CD4-positive, alpha-beta T cell treated with Interleukin-1 beta for 1 hour (primary cell): ENCODE measurements at places on chromosomes 4 and X.

- no peak for DNase-seq
Observed at GRCh38 chr4:141090473-141090872, 42.8 kb downstream of the RNF150 start.

DNA sequence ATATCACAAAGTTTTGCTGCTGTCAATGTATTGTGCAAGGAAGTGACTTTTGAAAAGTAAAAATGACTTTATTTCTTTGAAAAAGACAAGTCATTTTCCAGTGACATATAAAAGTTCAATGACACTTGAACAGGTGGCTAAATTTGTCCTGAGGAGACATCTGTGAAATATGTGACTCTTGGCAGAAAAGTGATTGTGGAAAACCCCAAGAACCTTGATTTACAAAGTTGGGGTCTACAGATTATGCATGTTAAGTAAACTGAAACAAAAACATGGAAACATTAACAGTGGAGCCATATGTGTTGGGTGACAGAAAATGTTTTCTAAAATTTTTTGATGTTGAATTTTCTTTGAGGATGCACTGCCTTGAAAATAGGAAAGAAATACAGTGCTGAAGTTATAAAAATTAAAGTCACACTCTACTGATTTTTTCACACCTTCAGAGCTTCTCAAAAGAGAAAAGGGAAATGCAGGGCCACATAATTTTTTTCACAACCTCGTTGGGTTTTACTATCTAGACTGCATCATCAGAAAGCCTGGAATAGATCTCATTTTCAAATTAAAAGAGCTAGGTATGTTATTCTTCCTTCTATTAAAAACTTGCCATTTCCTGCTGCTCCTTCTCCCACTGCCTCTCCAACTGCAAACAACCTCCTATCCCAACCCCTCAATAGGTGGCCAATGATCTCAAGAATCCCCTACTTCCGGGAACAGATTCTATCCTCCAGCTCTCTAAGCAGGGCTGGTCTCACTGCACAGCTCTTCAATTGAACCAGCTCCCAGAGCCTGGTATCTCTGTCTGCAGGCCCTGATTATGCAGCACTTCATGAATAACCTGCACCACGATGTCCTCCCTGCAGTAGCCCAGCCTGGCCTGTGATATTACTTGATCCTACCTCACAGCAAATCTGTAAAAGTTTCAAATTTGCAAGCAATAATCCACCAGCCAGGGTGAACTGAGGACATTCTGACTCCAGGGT lies 570.8 kb upstream of the CPEB2 start:
- DNase-seq, result no peak

- DNase-seq, result no peak
Observed at GRCh38 chr4:53280846-53281245, 85.0 kb downstream of the SCFD2 start.

GRCh38 chrX:154098551-154098950 lies 1.0 kb upstream of the MECP2 start:
- no peak for DNase-seq

DNA sequence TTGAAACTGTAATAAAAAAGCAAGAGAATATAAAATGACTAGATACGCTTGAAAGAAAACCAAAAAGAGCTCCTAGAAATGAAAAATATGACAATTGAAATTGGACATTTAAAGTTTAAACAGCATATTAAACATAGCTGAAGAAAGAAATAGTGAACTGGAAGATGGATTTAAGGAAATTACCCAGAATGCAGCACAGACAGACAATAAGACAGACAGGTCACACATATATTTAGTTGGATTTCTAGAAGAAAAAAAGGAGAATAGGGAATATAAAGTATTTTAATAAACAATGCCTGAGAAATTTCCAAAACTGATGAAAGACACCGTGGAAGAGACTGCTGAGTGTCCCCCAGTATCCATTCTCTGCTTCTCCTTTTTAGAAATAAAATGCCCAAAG lies 6.6 kb downstream of the DUSP9 start:
- no peak for DNase-seq

GRCh38 chrX:30568136-30568535 lies 9.4 kb downstream of the TASL start:
- peak; percentile 38 for DNase-seq

GRCh38 chr4:60865273-60865672 lies 334.9 kb upstream of the ADGRL3 start:
- DNase-seq, result no peak

DNA sequence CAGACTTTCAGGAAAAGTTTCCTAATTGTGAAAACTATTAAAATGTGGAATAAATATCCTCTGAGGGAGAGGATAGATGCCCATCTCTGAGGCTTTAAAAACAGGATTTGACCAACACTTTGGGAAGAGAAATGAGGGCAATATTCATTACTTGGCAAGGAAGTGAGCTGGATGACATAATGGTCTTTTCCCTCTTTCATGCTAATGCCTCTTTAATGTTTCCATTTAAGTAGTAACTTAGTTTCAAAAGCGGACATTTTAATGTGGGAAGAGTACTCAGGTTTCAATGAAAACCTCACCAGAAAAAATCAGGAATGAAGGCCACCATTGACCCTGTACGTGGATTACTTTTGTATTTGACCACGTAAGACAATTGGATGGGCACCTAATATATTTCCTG lies 503.3 kb downstream of the ANKRD50 start:
- DNase-seq, result no peak

- DNase-seq, result no peak
Observed at GRCh38 chr4:7045961-7046921, 3.1 kb downstream of the TADA2B start.

- no peak for DNase-seq
Observed at GRCh38 chrX:136725441-136726104, 55.2 kb downstream of the ARHGEF6 start.

GRCh38 chrX:9794495-9794894 lies 8.3 kb downstream of the SHROOM2 start:
- no peak for DNase-seq

- DNase-seq, result no peak
Observed at GRCh38 chr4:28730304-28730703, 1869.7 kb downstream of the STIM2 start.

DNA sequence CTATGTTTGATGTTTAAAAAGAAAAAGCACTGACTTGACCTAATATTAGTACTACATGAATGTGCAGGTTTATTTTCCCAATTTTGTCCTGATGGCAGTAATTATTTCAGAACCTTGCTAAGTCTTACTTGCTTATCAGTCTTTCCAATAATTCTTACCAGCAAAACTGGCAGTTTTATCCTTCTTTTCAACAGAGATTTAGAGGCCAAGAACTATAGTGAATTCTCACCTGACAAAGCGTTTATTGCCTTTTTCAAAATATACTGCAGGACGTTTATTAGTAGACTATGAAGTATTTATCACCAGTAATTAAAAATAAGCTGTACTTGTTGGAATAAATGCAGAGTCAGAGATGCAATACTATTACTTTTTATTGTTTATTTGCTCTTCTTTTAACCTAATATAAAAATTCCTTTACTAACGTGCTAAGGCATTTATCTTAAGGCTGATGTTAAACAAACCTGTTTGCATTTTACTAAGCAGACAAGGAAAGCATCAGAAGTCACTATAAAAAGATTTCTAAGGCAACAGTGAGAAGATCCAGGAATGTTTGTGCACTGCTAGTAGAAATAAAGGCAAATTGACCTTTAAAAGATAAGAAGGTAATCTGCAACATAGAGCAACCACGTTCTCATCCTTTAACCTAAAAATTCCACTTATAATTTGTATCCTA lies 80.3 kb upstream of the NOCT start:
- DNase-seq, result no peak

DNA sequence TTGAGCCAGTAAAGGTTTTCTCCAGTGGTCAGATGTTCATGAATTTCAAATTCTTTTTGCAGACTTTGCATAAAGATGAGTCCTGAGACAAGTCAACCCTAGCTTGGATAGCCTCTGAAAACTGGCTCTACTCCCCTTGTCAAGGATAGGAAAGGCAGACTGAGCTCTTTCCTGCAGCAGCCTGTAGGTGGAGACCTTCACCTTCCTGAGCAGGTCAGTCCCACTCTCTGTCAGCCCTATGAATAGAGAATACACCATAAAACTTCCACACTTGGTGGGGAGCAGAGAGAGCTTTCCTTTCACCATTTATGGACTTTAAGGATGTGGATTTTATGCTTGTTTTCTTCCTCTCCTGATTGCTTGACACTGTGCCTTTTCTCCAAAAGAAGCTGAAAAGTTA lies 41.9 kb downstream of the PCDH19 start:
- DNase-seq, result no peak

- DNase-seq, result no peak
Observed at GRCh38 chrX:43386875-43387274, 269.2 kb upstream of the MAOA start.

DNA sequence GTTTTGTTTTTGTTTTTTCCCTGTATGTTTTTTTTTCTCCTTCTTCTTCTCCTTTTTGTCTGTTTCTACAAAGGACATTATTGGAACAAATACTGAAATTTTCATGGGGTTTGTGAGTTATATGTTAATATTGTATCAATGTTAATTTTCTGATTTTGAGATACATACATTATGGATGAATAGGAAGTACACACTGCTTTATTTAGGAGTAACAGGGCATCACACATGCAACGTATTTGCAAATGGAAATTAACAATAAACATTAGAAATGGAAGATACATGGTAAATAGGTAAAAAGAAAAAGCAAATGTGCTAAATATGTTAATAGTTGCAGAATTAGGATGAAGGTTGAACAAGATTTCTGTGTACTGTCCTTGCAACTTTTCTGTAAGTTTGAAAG lies 477.2 kb upstream of the INTU start:
- no peak for DNase-seq

DNA sequence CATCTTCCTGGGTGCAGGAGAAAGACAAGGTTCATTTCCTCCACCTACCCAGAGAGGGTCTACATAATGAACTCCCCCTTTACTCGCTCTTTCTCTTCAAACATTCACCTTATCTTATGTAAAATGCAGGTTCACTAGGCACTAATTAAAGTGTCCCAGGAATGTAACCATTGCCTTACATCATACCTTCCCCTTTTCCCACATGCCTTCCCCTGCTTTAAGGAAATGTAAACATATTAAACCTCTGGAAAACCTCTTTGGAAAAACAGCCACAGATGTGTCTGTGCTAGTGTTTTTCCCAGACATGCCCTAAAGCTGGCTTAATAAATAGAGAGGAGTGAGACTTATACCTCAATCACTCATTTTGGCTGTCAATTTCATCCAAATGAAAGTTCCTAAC lies 15.8 kb downstream of the TBC1D9 start:
- DNase-seq, result no peak

DNA sequence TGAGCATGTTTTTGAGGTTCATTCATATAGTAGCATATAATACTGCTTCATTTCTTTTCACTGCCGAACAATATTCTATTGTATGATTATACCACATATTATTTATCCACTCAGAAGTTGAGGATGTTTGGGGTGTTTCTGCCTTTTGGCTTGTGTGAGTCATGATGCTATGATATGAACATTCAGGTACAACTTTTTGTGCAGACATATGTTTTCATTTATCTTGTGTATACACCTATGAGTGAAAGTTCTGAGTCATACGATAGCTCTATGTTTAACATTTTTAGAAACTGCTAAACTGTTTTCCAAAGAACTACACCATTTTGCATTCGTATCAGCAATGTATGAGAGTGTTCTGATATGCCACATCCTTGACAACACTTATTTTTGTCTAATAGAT lies 57.7 kb downstream of the SHROOM4 start:
- DNase-seq, result no peak

DNA sequence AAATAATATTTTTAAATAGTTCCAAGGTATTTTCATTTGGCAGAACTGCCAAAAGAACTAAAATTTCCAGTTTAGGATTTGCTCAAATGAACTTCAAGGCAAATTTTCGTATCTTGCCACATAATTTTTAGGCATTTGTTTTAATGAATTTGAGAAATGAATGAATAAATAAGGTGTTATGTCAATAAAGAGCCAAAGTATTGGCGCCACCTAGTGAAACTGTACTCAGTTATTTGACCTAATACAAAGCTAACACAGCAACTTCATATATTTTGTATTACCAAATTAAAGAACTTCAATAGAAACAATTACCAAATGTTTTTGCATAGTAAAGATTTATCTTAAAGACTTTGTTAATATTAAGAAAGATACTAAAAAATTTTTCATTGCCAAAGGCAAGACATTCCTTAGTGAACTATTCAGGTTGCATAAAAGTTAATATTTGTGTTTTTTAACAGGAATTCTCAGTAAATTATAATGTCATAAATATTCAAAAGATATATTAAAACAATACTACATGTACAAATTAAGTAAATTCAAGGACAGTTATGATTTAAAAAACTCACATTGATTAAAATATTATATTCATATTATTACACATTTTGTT lies 50.3 kb downstream of the STPG2 start:
- no peak for DNase-seq

GRCh38 chr4:151045907-151046306 lies 30.8 kb upstream of the LRBA start:
- DNase-seq, result no peak

DNA sequence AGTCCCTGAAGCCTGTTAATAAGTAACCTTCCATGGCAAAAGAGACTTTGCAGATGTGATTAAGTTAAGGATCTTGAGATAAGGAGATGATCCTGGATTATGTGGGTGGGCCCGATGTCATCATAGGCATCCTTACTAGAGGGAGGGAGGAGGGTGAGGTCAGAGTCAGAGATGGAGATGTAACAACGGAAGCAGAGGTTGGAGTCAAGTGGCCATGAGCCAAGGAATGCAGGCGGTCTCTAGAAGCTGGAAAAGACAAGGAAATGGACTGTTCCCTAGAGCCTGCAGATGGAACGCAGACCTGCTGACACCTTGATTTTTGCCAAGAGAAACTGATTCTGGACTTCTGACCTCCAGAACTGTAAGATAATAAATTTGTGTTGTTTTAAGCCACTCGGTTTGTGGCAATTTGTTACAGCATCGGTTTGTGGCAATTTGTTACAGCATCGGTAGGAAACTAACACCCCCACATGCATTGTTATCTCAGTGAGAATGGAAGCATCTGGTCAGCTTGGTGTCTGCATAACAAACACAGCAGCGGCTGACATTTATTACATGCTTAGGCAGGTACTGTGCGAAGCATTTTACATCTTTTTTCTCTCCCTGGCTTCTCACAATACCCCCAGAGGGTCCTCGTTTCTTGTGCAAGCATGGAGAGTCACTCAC lies 55.6 kb downstream of the CLDN34 start:
- no peak for DNase-seq

DNA sequence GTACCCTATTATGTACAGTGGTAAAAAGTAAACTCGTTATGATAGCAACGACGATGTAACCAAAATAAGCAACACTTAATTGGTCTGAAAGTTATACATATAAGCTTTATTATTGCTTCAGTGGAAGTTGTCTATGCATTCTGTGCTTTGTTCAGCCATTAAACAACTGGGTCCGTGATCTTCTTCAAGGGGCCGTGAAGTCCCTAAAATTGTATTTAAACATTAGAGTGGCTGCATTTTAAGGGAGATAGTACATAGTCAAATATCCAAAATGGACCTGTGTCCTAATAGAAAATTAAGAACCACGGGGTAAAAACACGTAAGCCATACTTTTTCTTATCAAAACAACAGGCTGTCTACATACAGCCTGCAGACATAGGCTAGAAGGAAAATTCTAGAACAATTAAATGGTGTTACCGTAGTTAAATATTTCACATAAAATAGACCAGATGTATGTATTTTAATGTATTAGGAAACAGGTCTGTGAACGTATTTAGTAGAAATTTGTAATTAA lies 2.1 kb downstream of the GUCY1A1 start:
- no peak for DNase-seq
